ENCODE measurements at places on chromosomes 11 and 22. TPM values are rescaled to one million over a fixed set of nuclear protein-coding genes. Genes with fewer than 3 reads are reported as not detected.
A peak's percentile ranks its signal among the peaks of the same experiment; 100 is the strongest.

GRCh38 chr22:38963872-38964271, 6.5 kb downstream of the APOBEC3A start:
- H3K36me3 ChIP-seq: no peaks in the 10 kb centered on the region
- no peak overlapping the region for H3K27ac ChIP-seq
- no peak overlapping the region for H3K4me3 ChIP-seq

GRCh38 chr11:77031599-77031998, 2.6 kb upstream of the B3GNT6 start:
- no peak for DNase-seq
- H3K27me3 ChIP-seq: peaks cover 8% of the 10 kb centered on the region
- no peaks in the 10 kb centered on the region for H3K4me1 ChIP-seq
- H3K4me3 ChIP-seq: no peak overlapping the region

- H3K27me3 ChIP-seq: no peaks in the 10 kb centered on the region
- H3K4me3 ChIP-seq: no peak overlapping the region
- no peak for DNase-seq
These were observed 68.2 kb downstream of the GALNT18 start for GRCh38 chr11:11553573-11553972.

DNA sequence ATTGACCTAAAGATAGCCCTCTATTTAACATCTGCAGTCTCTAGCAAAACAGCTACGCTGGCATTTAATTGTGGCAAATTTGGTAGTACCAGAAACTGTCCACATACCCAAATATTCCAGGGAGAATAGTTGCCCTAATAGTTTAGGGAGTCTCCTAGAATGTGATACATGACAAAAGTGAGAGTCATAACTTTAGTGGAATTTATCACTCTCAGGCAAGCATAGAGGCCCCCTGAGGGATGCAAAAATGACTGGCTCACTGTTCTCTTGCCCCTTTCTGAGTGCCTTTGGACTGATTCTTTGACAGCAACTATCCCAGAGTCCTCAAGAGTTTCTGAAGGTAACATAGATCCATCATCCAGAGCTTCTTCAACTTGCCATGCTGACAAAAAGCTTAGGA, 2.3 kb upstream of the OR51B4 start:
- H3K27ac ChIP-seq: no peak overlapping the region
- H3K4me1 ChIP-seq: no peaks in the 10 kb centered on the region
- no peaks in the 10 kb centered on the region for H3K27me3 ChIP-seq
- H3K4me3 ChIP-seq: no peak overlapping the region
- H3K36me3 ChIP-seq: no peaks in the 10 kb centered on the region
- DNase-seq: no peak

- peak overlapping the region; percentile 92 for H3K27ac ChIP-seq
- no peaks in the 10 kb centered on the region for H3K36me3 ChIP-seq
- H3K27me3 ChIP-seq: no peaks in the 10 kb centered on the region
- H3K4me1 ChIP-seq: peaks cover 21% of the 10 kb centered on the region
- no peak for DNase-seq
These were observed 3.0 kb upstream of the WEE1 start for GRCh38 chr11:9570313-9571025.

DNA sequence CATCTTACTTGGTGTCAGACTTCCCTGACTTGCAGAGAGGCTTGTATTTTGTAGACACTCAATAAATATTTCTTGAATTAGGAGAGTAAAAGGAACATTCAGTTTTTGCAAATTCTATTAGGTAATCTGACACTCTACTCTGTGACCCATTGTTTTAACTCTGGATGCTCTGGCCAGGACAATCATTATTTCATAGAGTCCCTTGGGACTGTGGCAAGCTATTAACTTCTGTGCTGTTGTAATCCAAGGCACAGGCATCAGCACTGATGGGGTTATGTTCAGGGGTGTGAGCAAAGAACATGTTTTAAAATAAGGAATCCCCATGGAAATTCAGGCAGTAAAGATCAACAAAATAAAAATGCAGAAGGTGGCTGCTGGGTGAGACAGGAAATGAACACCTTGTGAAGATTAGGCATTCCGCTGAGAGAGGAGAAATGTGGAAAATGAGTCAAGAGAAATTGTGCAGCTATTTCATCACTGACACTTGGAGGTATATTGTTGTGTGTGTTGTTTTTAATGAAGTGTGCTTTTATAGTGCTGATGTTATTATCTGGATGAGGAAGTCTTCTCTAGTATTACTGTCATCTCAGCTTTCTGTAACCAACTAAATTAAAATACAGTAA, 175.2 kb downstream of the WNT11 start:
- DNase-seq: no peak
- H3K36me3 ChIP-seq: no peaks in the 10 kb centered on the region
- no peaks in the 10 kb centered on the region for H3K27me3 ChIP-seq
- no peaks in the 10 kb centered on the region for H3K4me1 ChIP-seq
- no peak overlapping the region for H3K27ac ChIP-seq
- H3K4me3 ChIP-seq: no peak overlapping the region

GRCh38 chr11:127037596-127037995, 37.0 kb upstream of the KIRREL3 start:
- DNase-seq: no peak
- H3K36me3 ChIP-seq: no peaks in the 10 kb centered on the region
- no peak overlapping the region for H3K27ac ChIP-seq
- no peak overlapping the region for H3K4me3 ChIP-seq
- H3K27me3 ChIP-seq: peaks cover 5% of the 10 kb centered on the region

DNA sequence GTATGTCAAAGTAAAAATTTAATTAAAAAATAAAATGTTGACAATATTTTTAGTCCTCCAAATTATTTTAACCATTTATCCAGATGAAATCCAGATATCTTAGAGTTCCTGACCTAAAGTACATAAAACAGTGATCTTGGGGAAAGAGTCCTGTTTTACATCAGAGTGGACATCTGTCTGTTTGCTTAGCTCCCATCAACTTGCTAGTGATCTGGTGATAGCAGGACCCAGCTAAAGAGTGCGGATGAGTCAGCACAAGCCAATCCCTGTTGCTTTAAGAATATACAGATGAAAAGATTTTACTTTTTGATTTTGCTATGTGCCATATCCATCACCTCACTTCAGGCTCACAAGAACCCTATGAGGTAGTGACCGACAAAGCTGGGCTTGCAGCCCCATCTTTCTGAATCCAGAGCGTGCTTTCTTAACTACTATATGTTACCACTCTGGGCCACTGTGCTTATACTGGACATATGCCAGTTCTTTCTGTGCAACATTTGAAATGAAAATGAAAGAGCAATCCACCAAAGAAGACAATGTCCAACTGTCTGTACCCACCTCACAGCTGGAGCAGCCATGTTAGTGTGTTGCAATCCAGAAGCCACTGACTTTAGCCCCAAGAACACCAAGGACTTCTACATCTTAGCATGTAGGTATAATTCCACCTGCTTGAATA, 167.6 kb upstream of the SESN3 start:
- no peaks in the 10 kb centered on the region for H3K36me3 ChIP-seq
- no peaks in the 10 kb centered on the region for H3K4me1 ChIP-seq
- DNase-seq: no peak
- H3K27ac ChIP-seq: no peak overlapping the region

- no peaks in the 10 kb centered on the region for H3K36me3 ChIP-seq
- no peak overlapping the region for H3K27ac ChIP-seq
- no peak for DNase-seq
- H3K4me1 ChIP-seq: no peaks in the 10 kb centered on the region
- H3K4me3 ChIP-seq: no peak overlapping the region
These were observed 30.2 kb upstream of the CLTCL1 start for GRCh38 chr22:19321757-19322156.

- no peaks in the 10 kb centered on the region for H3K27me3 ChIP-seq
- no peak for DNase-seq
- H3K4me1 ChIP-seq: peaks cover 22% of the 10 kb centered on the region
- no peak overlapping the region for H3K27ac ChIP-seq
These were observed 96.1 kb downstream of the MAML2 start for GRCh38 chr11:96246718-96247552.

DNA sequence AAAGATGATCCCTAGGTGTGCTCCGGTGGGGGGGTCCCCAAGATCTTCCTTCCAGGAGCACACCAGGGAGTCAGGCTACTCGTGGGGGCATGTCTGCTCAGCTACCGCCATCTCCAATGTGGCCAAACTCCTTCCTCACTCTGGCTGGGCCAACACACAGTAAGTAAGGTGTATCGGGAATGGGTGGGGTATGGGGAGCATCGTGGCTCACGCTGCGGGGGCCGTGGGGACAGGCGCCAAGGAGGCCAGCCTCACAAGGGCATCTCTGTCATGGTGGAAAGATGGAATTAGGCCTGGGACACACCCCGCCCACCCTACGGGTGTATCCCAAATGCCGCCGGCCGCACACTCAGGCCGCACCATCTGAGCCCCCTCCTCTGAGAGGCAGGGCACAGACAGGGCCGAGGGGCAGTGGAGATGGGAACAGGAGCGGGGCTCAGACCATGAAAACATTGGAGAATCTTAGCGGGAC, 8.3 kb downstream of the IGF2 start:
- H3K4me3 ChIP-seq: no peak overlapping the region
- H3K36me3 ChIP-seq: no peaks in the 10 kb centered on the region
- H3K4me1 ChIP-seq: no peaks in the 10 kb centered on the region
- no peak overlapping the region for H3K27ac ChIP-seq
- DNase-seq: no peak

GRCh38 chr22:30393885-30394284, 2.9 kb upstream of the SEC14L2 start:
- H3K27ac ChIP-seq: no peak overlapping the region
- H3K36me3 ChIP-seq: no peaks in the 10 kb centered on the region
- no peaks in the 10 kb centered on the region for H3K27me3 ChIP-seq
- DNase-seq: no peak
- H3K4me1 ChIP-seq: peaks cover 17% of the 10 kb centered on the region

GRCh38 chr11:25702417-25702816, 629.5 kb upstream of the ANO3 start:
- DNase-seq: no peak
- no peaks in the 10 kb centered on the region for H3K36me3 ChIP-seq
- no peak overlapping the region for H3K27ac ChIP-seq
- no peaks in the 10 kb centered on the region for H3K27me3 ChIP-seq
- H3K4me1 ChIP-seq: no peaks in the 10 kb centered on the region
- no peak overlapping the region for H3K4me3 ChIP-seq

DNA sequence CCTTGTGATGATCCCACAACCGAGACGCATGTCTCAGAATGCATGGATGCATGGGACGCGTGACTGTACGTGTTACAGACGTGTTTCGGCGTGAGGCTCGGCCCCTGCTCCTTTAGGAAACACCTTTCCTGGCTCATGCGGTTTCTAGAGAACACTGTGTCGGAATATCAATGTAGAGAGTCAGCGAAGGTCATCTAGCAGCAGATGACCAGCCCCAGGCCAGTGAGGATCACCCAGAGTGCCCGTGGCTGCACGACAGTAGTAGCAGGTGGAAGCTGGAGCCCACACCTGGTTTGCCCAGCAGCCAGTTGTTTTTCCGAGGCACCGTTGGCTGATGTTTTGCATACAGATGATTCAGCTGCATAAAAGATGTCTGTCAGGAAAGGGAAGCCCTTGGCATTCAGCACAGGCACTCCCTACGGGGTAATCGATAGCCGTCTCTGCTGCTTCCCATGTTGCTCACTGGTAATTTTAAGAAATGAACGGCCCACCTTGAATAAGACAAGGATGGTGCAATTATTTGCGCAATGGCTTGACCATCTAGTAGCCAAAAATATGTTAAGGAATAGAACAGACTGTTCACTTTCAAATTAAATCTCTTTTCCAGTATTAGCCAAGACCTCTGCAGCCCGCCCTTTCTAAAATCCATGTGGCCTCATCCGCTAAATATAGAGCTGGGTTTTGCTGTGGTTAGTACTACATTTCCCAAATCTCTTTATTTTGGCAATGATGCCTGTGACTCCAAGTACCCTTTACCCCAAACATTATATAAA, 1.1 kb upstream of the CLTCL1 start:
- DNase-seq: no peak
- peaks cover 14% of the 10 kb centered on the region for H3K4me1 ChIP-seq
- no peaks in the 10 kb centered on the region for H3K27me3 ChIP-seq
- H3K27ac ChIP-seq: peak overlapping the region; percentile 69

GRCh38 chr11:116300232-116300631, 472.6 kb downstream of the BUD13 start:
- H3K36me3 ChIP-seq: no peaks in the 10 kb centered on the region
- no peak overlapping the region for H3K27ac ChIP-seq
- H3K27me3 ChIP-seq: no peaks in the 10 kb centered on the region
- no peak for DNase-seq
- no peaks in the 10 kb centered on the region for H3K4me1 ChIP-seq

DNA sequence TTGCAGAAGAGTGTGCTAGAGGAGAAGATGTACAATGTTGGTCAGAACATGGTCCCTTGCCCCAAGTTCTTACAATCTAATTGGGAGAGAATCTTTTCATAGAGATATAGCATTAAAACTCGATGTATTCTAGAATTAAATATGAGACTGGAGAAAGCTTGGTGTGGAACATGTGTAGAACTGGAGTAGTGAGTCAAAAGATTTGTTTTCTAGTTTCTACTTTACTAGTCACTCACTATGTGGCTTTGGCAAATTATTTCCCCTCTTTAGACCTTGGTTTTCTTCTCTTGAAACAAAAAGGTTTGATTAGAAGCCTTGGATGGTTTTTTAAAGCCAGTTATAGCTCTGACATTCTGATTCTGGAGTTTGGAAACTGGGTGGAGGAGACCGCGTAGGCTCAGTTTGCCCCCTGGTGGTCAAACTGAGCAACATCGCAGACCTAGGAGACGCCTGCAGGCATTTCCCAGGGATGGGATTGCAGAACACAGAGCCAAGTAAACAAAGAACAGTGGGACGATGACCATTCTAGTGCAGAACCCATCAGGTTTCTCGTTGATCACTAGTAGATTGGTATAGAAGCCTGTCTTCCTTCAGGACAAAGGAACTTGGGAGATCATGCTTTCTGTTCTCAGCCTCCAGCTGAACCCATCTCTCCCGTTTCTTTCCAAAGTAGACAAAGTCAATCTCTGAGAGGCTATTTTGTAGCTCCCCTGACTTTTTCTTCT, 8.5 kb upstream of the CHRDL2 start:
- no peak for DNase-seq
- H3K27me3 ChIP-seq: peaks cover 8% of the 10 kb centered on the region
- H3K27ac ChIP-seq: no peak overlapping the region
- H3K36me3 ChIP-seq: no peaks in the 10 kb centered on the region

GRCh38 chr11:125978778-125979407, 33.0 kb downstream of the VSIG10L2 start:
- H3K4me1 ChIP-seq: no peaks in the 10 kb centered on the region
- no peak overlapping the region for H3K27ac ChIP-seq
- no peaks in the 10 kb centered on the region for H3K27me3 ChIP-seq
- no peaks in the 10 kb centered on the region for H3K36me3 ChIP-seq
- DNase-seq: no peak

- H3K36me3 ChIP-seq: peaks cover 42% of the 10 kb centered on the region
- DNase-seq: no peak
- H3K27me3 ChIP-seq: no peaks in the 10 kb centered on the region
- peaks cover 6% of the 10 kb centered on the region for H3K4me1 ChIP-seq
These were observed 15.2 kb downstream of the PRPF19 start for GRCh38 chr11:60891103-60891741.

- H3K36me3 ChIP-seq: no peaks in the 10 kb centered on the region
- peak overlapping the region; percentile 88 for H3K27ac ChIP-seq
- peaks cover 34% of the 10 kb centered on the region for H3K4me1 ChIP-seq
- H3K27me3 ChIP-seq: no peaks in the 10 kb centered on the region
- DNase-seq: peak; percentile 72
These were observed 526 bp downstream of the TPST2 start for GRCh38 chr22:26589367-26589844.

Gene MYRF
- total RNA-seq: 62.6 TPM

Gene NAV2
- total RNA-seq: 44.8 TPM

Gene PLEKHB1
- 30.5 TPM for total RNA-seq

Gene C22orf31
- total RNA-seq: not detected

Gene SLC22A12
- not detected for total RNA-seq

Gene MRGPRX4
- total RNA-seq: not detected

Gene HBB
- 338 TPM for total RNA-seq

Gene KDM4E
- total RNA-seq: not detected

Gene ELF5
- total RNA-seq: 10.7 TPM

Gene INS
- not detected for total RNA-seq

Gene MB
- total RNA-seq: 2.2 TPM
